ENCODE measurements at places on chromosomes 2 and 18.

DNA sequence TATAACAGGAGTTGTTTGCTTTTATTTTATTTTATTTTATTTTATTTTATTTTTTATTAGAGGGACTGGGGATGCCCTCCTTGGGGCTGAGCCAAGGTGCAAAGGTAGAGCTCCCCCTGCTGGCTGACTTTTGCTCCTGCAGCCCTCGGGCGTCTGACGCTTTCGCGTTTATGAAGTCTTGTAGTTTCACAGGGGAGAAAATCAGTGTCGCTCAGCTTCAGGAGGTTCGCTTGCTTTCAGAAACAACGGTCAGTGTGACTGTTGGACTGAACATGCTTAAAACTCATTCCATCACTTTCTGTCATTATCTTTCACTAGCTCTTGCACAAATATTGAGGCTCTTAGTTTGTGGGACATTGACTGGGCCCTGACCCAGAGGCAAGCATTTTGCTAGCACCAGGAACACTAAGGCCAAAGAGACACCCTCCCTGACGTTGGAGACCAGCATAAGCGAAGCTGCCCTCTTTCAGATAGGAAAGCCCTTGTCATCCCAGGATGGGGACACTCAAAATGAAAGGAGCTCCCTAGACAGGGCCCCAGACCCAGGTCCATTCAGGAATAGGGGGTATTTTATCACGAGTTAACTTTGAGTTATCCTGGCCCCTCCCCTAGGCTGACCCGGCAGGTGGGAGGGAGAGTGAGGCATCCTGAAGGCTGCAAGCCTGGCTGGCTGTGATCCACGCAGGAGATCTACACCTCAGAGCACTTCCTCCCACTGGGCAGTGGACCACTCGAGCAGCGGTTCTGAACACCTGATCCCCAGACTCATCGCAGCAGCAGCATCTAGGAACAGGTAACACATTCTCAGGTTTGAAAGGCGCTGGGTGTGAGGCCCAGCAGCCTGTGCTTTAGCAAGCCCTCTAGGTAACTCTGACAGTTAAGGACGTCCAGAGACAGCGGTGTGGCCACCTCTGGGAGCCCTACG lies 34.4 kb downstream of the LGALSL start:
- no peak for DNase-seq

DNA sequence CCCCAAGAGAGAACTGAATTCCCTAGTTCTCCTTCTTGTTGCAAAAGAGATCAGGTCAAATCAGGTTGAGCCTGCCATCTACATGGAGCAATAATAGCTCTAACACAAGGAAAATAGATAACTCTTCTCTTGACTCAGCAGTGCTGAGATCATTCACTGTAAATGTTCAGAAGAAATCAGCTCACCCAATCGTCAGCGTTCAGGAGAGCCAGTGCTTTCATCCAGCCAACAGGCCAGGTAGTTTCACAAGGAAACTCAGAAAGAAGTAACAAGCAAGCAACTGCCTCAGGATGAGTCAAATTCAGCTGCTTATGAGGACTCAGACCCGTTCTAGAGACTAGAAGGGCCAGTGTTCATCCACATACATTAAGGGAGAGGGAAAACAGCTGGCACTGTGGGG lies 5.9 kb downstream of the LMAN2L start:
- no peak for DNase-seq

DNA sequence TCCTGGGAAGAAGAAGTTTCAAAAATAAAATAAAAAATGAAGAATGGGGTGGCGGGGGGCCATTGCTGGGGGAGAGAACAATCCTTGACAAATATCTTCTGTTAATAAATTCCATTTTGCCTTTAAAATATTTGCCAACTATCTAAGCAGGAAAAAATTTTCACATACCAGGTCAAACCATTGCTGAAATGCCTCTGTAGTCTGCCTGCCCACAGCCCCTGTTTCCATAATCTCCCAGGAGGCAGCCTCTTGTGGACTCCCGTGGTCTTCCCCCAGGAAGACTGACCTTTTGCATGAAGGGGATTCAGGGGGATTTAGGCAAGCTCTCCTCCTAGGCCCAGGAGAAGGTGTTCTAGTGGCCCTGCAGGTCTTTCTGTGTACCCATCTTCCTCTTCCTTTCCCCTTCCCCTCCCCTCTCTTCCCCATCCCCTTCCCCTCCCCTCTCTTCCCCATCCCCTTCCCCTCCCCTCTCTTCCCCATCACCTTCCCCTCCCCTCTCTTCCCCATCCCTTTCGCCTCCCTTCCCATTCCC lies 61.0 kb downstream of the RPL37A start:
- DNase-seq: no peak

- DNase-seq: no peak
Observed at GRCh38 chr2:29573612-29574011, 347.8 kb downstream of the ALK start.

- no peak for DNase-seq
Observed at GRCh38 chr2:5121642-5122041, 570.5 kb upstream of the SOX11 start.

GRCh38 chr18:10101729-10102128 lies 187.9 kb downstream of the VAPA start:
- no peak for DNase-seq

DNA sequence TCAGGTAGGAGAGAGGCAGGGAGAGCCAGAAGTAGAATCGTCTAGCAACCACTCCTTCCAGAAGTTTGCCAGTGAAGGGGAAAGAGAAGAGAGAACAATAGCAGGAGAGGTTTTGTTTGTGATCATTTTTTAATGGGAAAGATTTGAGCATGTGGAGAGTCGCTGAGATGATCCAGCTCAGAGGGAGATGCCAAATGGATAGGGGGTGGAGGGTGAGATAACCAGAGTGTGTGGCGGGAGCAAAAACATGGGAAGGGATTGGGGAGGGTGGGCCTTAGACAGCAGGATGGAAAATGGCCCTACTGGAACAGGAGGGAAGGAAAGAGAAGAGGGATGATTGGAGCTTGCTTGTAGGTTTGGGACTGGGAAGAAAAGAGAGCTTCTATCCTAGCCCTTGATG lies 269.8 kb downstream of the GLI2 start:
- DNase-seq: no peak
